ENCODE measurements at places on chromosomes 16 and 17. TPM values are rescaled to one million over a fixed set of nuclear protein-coding genes. Genes with fewer than 3 reads are reported as not detected.

Gene SRL
- 0.09 TPM for total RNA-seq

Gene HEATR9
- total RNA-seq: not detected

Gene CYGB
- total RNA-seq: 35.2 TPM

GRCh38 chr17:76582660-76583059 is 3.0 kb downstream of the ST6GALNAC2 start:
- DNase-seq: no peak

DNA sequence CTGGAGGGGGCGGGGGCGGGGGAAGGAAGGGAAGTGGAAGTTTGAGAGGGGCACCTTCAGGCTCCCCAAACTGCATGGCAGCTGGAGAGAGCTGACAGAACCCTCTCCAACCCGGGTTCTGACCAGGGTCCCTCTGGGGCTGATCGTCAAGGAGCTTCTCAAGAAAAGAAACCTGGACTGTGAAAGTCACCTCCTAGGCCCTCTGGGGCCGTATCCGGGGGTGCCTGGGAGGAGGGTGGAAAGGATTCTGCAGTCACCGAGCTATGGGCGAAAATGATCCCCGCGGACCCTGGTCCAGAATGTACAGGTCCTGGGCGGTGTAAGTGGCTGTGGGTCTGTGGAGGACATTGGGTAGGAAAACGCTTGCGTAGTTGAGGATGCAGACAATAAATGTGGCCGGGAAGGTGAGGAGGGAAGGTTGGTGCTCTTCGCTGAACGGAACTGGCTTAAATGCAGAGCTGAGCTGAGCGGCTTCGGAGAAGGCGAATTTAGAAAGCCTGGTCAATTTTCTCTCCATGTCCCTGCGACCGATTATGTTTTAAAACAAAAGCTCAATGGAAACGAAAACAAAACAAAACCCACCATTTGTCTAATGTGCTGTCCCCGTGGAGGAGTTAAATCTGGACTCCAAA is 3.6 kb upstream of the LHX1 start:
- no peak for DNase-seq

Data from fibroblast of the aortic adventitia (primary cell).